ENCODE measurements at places on chromosomes 12 and 14.

DNA sequence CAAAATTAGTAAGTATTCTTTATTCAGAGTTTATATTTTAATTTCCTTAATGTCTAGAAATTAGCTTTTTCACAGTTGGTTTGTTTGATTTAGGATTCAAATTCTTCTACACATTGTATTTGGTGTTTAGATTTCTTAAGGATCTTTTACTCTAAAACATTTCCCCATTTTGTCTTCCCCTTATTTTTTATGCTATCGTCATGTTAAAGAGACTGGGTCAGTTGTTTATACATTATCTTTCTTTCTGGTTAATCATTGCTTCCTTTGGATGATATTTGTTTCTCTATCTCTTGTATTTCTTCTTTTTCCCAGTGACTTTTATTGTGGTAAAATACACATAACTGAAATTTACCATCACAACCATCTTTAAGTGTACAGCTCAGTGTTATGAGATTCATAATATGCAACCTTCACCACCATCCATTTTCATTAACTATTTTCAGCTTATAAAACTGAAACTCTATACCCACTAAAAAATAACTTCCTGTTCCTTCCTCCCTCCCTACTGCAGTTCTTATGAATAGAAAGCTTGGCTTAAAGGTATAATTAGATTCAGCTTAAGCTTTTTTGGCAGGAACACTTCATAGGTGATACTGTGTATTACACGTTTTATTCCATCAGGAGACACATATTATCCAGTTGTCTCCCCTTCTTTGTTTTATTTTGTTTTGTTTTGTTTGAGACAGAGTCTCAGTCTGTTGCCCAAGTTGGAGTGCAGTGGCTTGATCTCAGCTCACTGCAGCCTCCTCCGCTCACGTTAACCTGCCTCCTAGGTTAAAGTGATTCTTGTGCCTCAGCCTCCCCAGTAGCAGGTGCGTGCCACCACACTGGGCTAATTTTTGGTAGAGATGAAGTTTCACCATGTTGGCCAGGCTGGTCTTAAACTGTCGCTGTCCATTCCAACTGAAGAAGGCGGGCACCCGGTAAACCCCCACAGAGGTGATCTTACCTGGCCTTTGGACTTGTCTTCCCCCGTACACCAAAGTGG is 45.0 kb downstream of the NOPCHAP1 start:
- no peak for DNase-seq

- DNase-seq, result no peak
Observed at GRCh38 chr14:91361233-91361811, 56.3 kb downstream of the CCDC88C start.

GRCh38 chr12:120979220-120979861 is 998 bp downstream of the HNF1A start:
- no peak for DNase-seq

DNA sequence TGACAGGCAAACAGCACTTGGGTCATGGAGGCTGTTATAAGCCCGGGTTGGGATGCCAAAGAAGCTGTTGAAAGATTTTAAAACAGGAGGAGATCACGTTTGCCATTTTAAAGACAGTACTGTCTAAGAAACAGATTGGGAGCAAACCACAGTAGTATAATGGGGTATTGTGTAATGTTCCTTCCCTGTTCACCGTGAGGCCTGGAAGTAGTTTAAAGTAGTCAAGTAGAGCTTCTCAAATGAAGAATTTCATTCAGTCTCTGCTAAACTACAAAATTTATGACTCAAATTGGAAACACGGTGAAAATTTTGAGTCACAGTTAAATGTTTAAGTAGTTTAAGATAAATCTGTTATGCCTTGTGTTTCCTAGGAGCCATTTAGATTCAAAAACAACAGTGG is 35.8 kb downstream of the ATP2A2 start:
- DNase-seq, result no peak

- DNase-seq, result no peak
Observed at GRCh38 chr12:65592416-65592815, 231.9 kb upstream of the HMGA2 start.

DNA sequence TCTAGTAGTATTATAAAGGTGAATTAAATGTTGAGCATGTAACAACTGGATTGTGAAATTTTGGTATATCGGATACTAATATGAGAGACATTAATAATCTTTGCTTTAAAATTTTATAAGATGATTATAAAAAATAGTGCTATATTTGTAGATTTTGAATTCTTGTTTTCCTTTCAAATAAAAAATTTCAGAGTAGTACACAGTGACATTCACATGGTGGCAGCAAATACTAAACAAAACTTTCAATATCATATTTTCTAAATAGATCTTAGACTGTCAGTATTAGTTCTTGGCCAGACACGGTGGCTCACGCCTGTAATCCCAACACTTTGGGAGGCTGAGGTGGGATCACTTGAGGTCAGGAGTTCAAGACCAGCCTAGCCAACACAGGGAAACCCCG is 166.0 kb downstream of the NAV3 start:
- no peak for DNase-seq

DNA sequence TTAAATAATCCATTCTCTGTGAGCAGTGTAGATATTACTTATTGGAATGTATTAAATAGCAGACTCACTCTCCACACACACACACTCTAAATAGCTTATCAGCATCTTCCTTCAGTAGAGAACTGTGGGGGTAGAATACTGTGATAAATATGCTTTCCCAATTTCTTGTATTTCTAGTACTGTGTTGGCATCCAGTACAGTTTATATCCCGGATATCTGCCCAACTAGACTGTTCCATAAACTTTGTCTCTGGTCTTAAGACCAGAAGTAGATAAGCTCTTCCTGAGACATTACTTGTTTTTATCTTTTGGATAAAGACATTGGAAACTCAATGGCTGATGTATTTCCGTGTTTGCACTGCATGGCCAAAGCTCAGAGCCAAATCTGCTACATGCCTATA is 136.2 kb upstream of the PDZRN4 start:
- DNase-seq, result no peak

DNA sequence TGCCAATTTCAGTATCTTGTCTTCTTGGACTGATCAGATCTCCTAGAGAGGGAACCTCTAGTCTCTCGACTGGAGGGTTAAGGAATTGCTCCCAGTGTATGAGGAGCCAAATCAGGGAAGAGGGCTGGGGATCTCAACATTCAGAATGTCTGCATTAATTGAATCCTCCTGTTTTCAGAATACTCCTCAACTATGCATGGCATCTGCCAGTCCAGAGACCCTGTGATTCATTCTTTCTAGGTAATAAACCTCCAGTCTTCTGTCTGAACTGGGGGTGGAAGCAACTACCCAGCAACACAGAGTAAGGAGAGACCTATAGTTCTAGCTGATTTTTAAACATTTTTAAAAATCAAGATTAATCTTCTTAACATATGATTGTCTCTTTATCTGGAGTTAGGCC is 92.7 kb downstream of the AKAP6 start:
- no peak for DNase-seq

GRCh38 chr12:24044941-24045703 is 95.7 kb upstream of the SOX5 start:
- no peak for DNase-seq

GRCh38 chr12:6903722-6904121 is 900 bp upstream of the LRRC23 start:
- no peak for DNase-seq

DNA sequence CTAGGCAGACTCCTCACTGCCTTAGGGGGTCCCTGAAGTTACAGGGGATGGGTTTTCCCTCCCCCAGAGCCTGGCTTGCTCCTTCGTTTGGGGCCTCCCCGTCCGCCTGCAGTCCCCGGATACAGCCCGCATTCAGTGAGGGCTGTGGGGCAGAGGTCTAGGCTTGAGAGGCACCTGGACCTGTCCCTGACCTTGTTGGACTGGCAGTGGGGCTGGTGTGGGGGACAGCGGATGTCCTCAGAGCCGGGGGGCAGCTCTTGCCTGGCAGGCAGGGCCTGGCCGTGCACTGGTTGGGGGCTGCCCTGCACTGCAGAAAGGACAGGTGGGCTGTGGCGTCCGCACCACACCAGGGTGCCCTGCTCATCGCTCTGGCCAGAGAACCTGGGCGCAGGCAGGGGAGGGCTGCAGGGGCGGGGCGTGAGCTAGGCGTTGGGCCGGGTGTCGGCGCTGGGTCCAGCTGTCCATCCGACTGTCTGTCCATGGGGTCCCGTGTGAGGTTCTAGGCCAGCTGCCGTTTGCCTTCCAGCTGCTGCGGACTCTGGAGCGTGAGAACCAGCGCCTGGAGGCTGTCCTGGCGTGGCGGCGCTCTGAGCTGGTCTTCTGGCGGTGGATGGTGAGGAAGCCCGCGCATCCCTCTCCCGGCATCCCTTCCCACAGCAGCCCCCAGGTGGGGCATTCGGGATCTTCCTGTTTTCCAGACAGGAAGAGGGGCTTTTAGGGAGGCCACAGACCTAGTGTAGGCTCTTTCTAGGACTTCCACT is 6.0 kb downstream of the TEDC1 start:
- no peak for DNase-seq

DNA sequence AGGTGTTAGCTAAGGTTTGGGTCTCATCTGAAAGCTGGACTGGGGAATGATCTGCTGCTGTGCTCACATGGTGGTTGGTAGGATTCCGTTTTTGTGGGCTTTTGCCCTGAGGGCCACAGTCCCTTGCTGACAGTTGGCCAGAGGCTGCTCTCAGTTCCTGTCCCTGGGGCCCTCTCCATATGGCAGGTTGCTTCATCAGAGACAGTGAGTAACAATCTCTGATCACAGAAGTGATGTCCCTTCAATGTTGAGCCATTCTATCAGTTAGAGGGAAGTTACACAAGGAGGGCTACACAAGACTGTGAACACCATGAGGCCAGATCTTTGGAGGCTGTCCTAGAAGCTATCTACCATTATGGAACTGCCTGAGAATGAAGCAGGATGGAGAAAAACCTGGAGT is 137.2 kb downstream of the AACS start:
- no peak for DNase-seq

GRCh38 chr12:62698701-62699101 is 232.1 kb downstream of the MON2 start:
- no peak for DNase-seq

GRCh38 chr12:55972042-55972441 is 1.8 kb upstream of the RAB5B start:
- DNase-seq, result no peak

- no peak for DNase-seq
Observed at GRCh38 chr12:20374795-20375194, 6.5 kb downstream of the PDE3A start.

DNA sequence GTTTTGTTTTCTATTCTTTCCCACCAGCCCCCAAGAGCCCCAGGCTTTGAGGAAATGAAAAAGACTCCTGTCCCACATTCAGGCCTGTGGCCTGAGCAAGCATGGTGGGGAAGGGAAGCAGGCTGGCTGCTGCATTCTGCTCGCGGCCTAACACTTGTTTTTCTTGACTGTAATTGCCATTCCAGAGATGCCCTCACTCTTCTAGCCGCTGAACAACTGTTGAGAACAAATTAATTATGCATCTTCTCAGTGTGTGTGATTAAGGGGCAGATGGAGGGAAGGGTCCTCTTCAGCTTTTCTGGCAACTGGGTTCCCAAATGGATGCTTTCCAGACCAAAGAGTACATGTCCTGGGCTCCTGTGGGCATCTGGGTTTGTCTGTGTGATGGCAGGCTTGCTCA is 43.3 kb downstream of the ADCK1 start:
- no peak for DNase-seq

- DNase-seq, result no peak
Observed at GRCh38 chr12:2796187-2796666, 1.5 kb downstream of the FKBP4 start.

- DNase-seq, result no peak
Observed at GRCh38 chr14:97299661-97300060, 502.5 kb downstream of the VRK1 start.

DNA sequence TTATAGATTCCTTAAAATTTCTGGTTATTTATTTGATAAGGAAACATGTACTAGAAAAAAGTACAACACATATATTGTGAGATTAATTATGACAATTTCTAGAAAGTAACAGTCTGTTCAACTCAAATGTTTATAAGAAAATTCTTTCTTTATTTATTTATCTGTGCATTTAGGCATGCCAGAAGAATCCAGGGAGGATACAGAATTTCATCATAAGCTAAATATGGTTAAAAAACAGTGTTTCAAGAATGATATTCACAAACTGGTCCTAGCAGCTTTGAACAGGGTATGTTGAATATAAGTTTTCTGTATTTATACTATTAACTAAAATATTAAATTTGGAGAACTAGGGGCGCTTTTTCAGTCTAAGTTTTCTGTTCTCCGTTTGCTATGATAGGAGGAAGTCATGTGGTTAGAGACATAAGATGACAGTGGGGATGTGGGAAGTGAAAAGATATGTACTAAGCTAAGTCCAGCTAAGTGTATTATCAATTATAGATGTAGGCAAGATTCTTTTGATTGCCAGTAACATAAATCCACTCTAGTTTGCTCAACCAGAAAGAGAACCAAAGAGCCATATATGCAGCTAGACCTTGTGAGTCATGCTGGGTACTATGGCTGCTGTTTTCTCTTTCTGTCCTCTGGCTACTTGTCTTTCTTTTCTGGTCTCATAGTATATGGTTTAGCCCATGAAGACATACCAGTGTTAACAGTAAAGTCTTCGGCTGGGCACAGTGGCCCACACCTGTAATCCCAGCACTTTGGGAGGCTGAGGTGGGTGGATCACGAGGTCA is 39.0 kb downstream of the LRRK2 start:
- no peak for DNase-seq

DNA sequence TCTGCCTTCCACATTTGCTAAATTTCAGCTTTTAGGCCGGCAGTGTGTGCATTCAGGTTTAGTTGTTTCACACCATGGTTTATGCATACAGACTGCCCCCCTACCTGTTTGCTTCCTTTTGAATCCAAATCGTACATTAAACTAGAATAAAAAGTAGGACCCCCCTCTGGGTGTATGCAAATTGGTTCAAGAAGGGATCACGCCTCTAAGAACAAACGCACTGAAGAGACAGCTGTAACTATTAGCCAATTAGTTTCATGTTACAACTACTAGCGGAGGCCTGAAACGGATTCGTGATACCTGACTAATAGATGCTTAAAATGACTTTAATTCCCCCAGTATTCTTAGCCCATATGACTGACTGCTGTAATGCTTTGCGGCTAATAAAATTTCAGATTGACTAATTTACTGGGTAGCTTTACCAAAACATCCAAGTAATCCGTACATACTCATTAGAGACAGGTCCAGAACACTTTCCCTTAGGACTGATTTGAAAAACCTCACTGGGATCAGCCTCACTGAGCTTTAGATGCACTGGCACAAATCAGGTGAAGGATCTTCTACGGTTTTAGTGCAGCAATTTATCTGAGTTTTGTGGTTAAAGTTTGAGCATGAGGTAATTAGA is 411.8 kb downstream of the NPAS3 start:
- no peak for DNase-seq

DNA sequence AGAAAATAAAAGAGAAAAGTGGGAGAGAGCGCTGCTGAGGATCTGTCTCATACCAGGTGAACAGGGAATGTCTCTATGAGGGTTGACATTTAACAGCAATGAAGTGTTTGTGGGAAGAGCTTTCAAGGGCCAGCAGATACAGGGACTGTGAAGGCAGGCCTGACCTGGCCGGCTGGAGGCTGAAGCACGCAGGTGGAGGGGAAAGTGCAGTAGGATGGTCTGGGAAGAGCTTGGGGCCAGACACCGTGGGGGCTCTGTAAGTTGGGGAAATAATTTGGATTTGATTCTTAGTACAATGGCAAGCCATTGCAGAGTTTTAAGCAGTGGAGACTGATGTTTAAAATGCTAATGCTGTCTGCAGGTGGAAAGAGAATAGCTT is 23.8 kb upstream of the DHRS2 start:
- DNase-seq, result no peak
